ENCODE measurements at places on chromosomes 2 and 18.
A peak's percentile ranks its signal among the peaks of the same experiment; 100 is the strongest.

DNA sequence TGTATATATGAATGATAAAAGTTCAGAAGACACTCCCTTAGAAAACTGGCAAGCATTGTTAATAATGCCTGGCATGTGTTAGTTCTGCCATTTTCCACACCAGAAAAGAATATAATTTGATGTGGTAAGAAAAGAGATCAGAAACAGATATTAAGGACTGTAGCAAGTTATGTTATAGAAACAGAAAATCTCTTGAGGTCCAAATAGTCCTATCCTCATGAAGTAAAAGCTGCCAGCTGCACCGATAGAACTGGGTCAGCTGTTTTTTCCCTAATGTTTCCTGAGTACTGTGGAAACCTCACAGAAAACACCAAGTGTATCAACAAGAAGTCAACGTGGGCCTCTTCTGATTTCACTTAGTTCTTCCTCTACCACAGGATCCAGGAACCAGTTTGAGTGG lies 56.9 kb upstream of the SDC1 start:
- H3K36me3 ChIP-seq: peaks cover 36% of the 10 kb centered on the region
- H3K4me3 ChIP-seq: no peak overlapping the region
- H3K27ac ChIP-seq: peak overlapping the region; percentile 10
- H3K4me1 ChIP-seq: peaks cover 15% of the 10 kb centered on the region

- no peaks in the 10 kb centered on the region for H3K4me1 ChIP-seq
- H3K36me3 ChIP-seq: no peaks in the 10 kb centered on the region
- H3K27me3 ChIP-seq: peaks cover 61% of the 10 kb centered on the region
- H3K27ac ChIP-seq: no peak overlapping the region
- DNase-seq: no peak
- H3K4me3 ChIP-seq: no peak overlapping the region
Observed at GRCh38 chr2:178202927-178203326, 8.6 kb downstream of the OSBPL6 start.

DNA sequence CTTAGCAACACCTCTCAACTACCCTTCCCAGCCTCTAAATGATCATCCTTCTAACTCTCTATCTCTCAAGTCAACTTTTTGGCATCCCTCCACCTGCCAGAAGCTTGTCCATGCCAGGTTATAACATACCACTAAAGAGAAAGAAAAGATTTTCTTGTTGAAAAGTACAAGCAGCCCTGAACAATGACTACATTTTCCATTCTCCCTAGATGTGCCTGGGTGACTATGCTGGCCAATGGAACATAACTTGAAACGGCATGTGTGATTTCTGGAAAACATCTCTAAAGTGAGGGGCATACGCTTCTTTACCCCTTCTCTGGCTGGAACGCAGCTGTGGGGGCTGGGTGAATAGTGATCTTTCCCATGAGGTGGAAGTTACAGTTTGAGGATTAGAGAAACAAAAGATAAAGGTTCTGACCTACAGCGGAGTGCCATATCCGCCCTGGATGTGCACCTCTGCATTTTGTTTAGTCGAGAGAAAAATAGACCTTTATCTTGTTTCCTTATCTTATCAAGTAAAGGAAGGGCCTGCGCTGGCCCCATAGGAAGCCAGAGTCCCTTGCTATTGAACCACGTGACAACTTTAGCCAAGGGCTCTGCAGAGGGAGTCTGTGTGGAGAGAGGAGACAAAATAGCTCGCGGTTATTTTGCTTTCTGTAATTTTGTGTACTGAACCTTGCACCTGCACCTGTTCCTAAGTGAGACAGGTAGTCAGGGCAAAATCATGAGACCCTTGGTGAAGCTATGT lies 436.8 kb downstream of the TGIF1 start:
- no peak overlapping the region for H3K27ac ChIP-seq
- H3K36me3 ChIP-seq: no peaks in the 10 kb centered on the region
- H3K4me3 ChIP-seq: no peak overlapping the region
- H3K27me3 ChIP-seq: no peaks in the 10 kb centered on the region

DNA sequence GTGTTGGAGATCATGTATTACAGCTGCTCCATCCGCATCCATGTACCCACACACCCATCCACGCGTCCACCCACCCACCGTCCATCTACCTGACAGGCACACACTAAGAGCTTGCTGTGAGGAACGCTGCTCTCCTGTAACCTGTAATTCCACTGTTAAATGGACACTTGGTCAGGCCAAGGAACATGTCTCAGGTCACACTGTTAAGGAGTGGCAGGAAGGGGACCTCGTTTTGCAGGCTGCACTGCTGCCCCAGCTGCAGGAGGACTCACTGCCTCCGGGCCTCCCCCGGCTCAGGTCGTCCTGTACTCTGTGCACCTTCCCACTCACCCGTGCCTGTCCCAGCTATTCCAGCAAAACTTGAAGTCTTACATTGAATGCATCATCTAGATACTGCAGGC lies 170.5 kb downstream of the EIPR1 start:
- H3K4me3 ChIP-seq: no peak overlapping the region
- peaks cover 5% of the 10 kb centered on the region for H3K4me1 ChIP-seq
- no peak for DNase-seq

- no peaks in the 10 kb centered on the region for H3K36me3 ChIP-seq
- H3K4me1 ChIP-seq: no peaks in the 10 kb centered on the region
- no peak overlapping the region for H3K4me3 ChIP-seq
- no peak overlapping the region for H3K27ac ChIP-seq
- DNase-seq: no peak
Observed at GRCh38 chr18:76064998-76065397, 430.0 kb downstream of the ZNF516 start.

GRCh38 chr2:7945026-7945425 lies 736.8 kb upstream of the ID2 start:
- H3K4me1 ChIP-seq: no peaks in the 10 kb centered on the region
- H3K36me3 ChIP-seq: no peaks in the 10 kb centered on the region
- H3K27ac ChIP-seq: no peak overlapping the region
- H3K27me3 ChIP-seq: no peaks in the 10 kb centered on the region

- H3K36me3 ChIP-seq: peaks cover 51% of the 10 kb centered on the region
- no peaks in the 10 kb centered on the region for H3K4me1 ChIP-seq
- DNase-seq: no peak
- H3K27me3 ChIP-seq: no peaks in the 10 kb centered on the region
- no peak overlapping the region for H3K27ac ChIP-seq
Observed at GRCh38 chr2:32502941-32503340, 124.9 kb upstream of the TTC27 start.

DNA sequence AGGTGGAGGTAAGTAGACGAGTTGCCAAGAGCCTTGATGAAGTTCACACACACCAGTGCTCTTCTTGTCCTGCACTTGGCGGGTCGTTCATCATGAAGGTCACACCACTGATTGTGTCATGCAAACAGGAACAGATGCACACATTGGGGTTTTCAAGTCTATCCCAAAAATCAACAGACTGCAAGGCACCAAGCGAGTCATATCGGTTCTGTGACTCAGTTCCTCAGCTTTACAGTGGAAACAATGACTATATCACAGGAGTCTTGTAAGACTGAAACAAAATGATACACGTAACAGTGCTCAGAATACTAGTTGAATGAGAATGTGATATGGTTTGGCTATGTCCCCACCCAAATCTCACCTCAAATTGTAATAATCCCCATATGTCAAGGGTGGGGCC lies 526.9 kb upstream of the ID2 start:
- peaks cover 29% of the 10 kb centered on the region for H3K4me1 ChIP-seq
- no peak overlapping the region for H3K27ac ChIP-seq
- H3K36me3 ChIP-seq: peaks cover 5% of the 10 kb centered on the region
- DNase-seq: no peak
- no peaks in the 10 kb centered on the region for H3K27me3 ChIP-seq

- H3K4me1 ChIP-seq: peaks cover 37% of the 10 kb centered on the region
- H3K36me3 ChIP-seq: peaks cover 48% of the 10 kb centered on the region
- no peak overlapping the region for H3K27ac ChIP-seq
- H3K4me3 ChIP-seq: no peak overlapping the region
- no peaks in the 10 kb centered on the region for H3K27me3 ChIP-seq
Observed at GRCh38 chr2:240021488-240022104, 3.5 kb downstream of the NDUFA10 start.

GRCh38 chr2:236531195-236531594 lies 38.4 kb upstream of the ACKR3 start:
- no peak overlapping the region for H3K27ac ChIP-seq
- H3K27me3 ChIP-seq: no peaks in the 10 kb centered on the region
- H3K36me3 ChIP-seq: no peaks in the 10 kb centered on the region
- H3K4me3 ChIP-seq: no peak overlapping the region
- DNase-seq: no peak

DNA sequence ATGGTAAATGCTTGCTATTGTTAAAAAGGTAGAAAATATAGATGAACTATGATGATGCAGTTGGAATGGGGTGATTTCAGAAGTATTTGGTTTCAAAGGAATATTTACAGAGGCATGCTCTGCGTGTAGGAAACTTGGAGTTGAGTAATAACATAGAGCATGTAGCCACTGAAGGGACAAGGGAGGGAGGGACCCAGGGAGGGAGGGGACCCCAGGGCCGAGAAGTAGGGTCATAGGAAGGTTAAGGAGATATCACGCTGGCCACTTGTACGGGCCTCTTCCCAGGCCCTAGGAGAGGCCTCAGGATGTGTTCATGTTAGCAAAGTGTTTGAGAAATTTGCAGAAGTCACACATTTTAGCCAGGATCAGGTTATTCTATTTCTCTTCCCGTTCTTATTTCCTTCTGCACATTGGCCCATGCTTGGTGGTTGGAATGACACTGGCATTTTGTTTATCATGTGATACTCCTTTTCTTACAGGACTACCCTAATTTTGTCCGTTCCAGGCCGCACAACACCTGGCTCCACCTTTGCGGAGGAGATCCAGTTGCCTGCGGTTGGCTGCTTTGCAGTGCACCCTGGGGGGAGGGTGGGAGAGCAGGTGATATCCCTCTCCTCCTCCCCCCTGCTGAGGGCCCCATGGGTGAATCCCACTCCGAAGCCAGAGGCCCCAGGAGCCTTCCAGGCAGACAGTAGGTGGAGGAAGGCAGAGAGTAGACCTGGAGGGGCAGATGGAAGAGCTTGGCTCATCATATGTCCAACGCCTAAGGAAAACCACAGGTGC lies 16.9 kb upstream of the ACKR3 start:
- H3K4me3 ChIP-seq: peak overlapping the region; percentile 64
- H3K36me3 ChIP-seq: no peaks in the 10 kb centered on the region
- H3K27ac ChIP-seq: peak overlapping the region; percentile 97
- DNase-seq: no peak
- no peaks in the 10 kb centered on the region for H3K27me3 ChIP-seq
- peaks cover 91% of the 10 kb centered on the region for H3K4me1 ChIP-seq

GRCh38 chr18:23689616-23690504 lies 607 bp downstream of the LAMA3 start:
- H3K36me3 ChIP-seq: peaks cover 1% of the 10 kb centered on the region
- H3K4me3 ChIP-seq: peak overlapping the region; percentile 57
- DNase-seq: no peak
- H3K4me1 ChIP-seq: peaks cover 4% of the 10 kb centered on the region

- no peaks in the 10 kb centered on the region for H3K27me3 ChIP-seq
- DNase-seq: no peak
- peaks cover 5% of the 10 kb centered on the region for H3K4me1 ChIP-seq
- H3K4me3 ChIP-seq: no peak overlapping the region
Observed at GRCh38 chr2:207474863-207475485, 54.8 kb upstream of the CREB1 start.

DNA sequence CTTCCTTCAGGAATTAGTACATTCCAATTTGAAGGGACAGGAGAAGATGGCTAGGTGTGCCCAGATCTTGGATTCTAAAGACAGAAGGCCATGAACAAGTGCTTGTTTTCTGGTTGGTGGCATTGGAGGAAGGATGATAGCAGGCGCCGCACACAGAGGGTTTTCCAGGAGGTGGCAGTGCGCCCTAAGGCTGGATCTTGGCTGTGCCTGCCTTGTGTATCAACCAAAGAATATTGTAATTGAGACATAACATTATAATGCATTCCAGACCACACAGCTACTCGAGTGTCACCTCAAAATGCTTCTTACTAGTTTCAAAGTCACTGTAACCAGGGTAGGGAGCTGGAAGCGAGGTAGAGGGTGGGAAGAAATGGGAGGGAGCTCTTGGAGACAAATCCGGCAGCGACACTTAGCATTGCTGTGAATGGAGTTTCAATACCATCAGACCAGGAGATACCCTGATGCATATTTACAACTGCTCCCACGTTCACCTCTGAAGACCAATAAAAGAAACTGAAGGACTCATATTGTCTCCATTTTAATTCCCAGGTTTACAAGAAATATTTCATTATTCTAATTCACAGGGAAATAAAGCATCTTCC lies 42.5 kb downstream of the CPO start:
- no peak for DNase-seq
- no peak overlapping the region for H3K4me3 ChIP-seq
- no peaks in the 10 kb centered on the region for H3K36me3 ChIP-seq

- H3K4me1 ChIP-seq: no peaks in the 10 kb centered on the region
- H3K27ac ChIP-seq: no peak overlapping the region
- peaks cover 26% of the 10 kb centered on the region for H3K27me3 ChIP-seq
Observed at GRCh38 chr18:48605408-48605845, 66.6 kb downstream of the CTIF start.

DNA sequence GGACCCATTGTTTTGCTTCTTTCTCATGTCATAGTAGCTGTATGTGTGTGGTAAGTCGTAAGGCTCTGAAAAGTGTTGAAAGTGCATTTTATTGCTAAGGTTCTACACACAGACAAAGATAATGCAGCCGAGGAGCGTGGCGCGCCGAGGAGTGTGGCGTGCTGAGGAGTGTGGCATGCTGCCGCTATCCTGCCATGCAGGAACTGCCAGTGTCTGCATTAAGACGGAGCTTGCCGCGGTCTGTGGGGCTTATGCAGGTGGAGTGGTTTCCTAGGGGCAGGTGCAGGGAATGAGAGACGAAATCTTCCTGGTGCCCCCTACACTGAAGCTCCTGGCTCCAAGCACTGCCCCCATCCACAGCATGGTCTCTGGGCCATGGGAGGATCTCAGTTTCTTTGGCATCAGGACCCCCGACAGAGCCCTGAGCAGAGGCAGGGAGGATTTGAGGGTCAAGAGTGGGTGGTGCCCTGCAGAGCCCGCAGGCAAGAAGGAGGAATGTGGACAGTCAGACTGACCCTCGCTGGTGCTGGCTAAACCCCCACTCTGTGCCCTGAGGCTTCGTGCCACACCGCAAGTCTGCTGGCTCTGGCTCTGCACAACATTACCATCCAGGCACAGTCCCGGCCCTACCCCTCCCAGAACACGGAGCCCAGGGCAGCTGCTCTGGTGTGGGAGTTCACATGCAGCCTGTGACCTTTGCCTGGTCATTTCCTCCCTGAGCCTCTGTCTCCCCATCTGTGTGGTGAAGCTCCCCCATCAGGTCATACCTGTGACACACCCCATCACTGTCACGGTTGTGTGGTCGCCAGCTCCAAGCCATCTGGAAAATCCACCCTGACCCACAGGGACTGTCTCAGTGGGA lies 3.2 kb downstream of the SNED1 start:
- no peak for DNase-seq
- H3K27me3 ChIP-seq: peaks cover 31% of the 10 kb centered on the region
- H3K27ac ChIP-seq: no peak overlapping the region
- H3K4me1 ChIP-seq: no peaks in the 10 kb centered on the region

GRCh38 chr2:178478130-178478438 lies 316 bp downstream of the FKBP7 start:
- peaks cover 32% of the 10 kb centered on the region for H3K4me1 ChIP-seq
- peak overlapping the region; percentile 99 for H3K4me3 ChIP-seq
- peaks cover 17% of the 10 kb centered on the region for H3K36me3 ChIP-seq
- no peaks in the 10 kb centered on the region for H3K27me3 ChIP-seq
